ENCODE measurements at places on chromosomes 1 and 21.
A peak's percentile ranks its signal among the peaks of the same experiment; 100 is the strongest.

DNA sequence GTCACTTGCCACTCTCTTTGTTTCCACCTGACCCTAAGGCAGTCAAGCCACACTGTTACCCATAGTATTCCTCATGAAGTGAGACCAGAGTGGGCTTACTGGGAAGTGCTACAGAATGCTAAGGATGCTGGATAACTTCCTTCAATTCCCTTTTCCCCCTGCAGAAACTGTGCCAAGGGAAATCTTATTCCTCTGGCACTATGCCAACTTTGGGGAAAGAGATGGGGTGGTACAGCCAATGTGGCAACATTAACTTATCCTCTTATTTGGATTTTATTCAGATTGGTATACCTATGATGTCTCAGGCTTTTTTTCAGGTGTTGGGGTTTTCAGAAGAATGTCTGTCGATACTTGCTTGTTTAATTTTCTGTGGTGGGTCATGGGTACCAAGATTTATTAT, 599.4 kb upstream of the PBX1 start:
- no peak for DNase-seq

DNA sequence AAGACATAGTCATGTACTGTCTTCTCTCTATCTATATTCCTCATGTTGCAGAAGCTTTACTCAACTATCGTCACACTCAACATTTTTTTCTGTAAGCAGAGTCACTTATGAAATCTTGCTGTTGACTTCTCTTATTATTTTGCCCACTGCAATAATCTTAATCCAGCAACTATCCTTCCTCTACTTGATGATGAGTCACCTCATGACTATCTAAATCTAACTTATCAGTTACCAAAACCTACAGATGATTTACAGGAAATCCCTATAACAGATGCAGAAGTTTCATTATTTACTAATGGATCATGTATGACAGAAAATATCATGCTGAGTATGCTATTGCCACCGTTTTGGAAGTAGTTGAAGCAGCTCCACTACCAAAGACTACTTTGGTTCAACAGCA, 378.9 kb downstream of the DUSP10 start:
- no peak for DNase-seq

GRCh38 chr1:155052439-155053395, 1.6 kb downstream of the ADAM15 start:
- DNase-seq: no peak

- no peak for DNase-seq
Observed at GRCh38 chr1:181079382-181079781, 9.1 kb upstream of the IER5 start.

GRCh38 chr21:16250273-16250672, 520.5 kb downstream of the USP25 start:
- no peak for DNase-seq

DNA sequence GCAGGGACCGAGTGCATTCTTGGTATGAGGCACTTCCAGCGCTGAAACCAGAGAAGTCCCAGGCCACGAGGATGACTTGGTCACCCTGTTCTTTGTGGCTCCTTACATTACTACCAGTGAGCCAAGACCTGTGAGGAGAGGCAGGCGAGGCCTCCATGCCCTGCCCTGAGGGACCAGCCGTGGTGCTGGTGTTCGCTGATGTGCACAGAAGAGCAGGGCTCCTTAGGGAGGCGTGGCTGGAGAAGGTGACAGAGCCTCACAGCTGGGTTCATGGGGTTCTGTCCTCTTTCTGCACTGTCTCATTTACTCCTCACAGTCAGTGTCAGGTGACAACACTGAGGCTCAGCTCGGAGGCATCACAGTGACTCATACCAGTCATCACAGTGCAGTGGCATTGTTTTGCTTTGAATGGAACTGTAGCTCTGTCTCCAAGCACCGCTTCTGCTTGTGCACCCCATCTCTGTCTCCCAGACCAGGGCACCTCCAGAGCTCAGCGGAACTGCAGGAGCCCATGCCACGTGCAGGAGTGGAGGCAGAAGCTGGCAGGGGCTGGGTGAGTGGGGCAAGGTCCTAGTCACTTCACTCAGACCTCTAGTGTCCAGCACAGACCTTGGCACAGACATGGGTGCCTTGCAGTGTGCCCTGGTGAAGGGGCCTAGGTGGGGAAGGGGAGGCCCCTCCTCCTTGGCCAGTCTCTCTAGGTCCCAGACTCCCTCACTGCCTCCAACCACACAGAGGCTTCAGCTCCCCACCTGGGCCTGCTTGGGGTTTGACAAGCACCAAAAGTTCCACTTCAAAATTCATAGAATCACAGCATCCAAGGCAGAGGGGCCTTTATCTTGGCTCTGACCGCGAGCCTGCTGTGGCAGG, 310.9 kb downstream of the MATN1 start:
- DNase-seq: no peak

GRCh38 chr1:64572222-64572900, 102.4 kb downstream of the CACHD1 start:
- no peak for DNase-seq

- peak; percentile 46 for DNase-seq
Observed at GRCh38 chr21:42532466-42533181, 19.0 kb downstream of the SLC37A1 start.

DNA sequence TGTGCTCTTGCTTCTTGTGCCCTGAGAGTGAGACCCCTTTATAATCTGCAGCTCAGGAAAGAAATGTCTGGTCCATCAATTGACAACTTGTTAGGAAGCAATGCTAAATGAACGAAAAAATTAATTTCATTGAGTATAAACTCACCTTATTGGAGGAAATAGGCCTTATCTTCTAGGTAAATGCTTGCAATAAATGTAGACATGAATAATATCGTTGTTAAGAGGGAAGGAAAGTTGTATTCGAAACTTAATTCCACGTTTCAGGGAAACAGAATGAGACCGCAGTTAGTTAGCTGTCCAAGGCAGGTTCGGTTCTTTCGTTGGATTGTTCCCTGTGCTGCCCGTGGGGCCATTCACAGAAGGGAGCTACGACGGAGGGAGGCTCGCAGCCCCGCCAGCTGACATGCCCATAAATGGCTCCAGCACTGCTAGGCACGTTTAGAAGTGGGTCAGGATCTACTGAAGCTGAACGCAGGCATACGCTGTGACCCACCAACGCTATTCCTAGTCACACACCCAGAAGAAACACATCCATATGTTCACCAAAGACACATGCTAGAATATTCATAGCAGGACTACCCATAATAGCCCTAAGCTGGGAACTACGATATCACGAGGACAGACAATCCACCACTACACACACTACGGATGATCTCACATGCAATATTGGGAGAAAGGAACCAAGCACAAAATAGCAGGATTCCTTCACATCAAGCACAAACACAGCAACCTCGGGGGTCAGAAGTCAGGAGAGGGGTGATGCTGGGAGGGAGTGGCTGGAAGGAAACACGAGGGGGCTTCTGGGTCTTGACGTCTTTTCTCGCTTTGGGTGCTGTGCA, 56.2 kb upstream of the LBR start:
- DNase-seq: no peak

DNA sequence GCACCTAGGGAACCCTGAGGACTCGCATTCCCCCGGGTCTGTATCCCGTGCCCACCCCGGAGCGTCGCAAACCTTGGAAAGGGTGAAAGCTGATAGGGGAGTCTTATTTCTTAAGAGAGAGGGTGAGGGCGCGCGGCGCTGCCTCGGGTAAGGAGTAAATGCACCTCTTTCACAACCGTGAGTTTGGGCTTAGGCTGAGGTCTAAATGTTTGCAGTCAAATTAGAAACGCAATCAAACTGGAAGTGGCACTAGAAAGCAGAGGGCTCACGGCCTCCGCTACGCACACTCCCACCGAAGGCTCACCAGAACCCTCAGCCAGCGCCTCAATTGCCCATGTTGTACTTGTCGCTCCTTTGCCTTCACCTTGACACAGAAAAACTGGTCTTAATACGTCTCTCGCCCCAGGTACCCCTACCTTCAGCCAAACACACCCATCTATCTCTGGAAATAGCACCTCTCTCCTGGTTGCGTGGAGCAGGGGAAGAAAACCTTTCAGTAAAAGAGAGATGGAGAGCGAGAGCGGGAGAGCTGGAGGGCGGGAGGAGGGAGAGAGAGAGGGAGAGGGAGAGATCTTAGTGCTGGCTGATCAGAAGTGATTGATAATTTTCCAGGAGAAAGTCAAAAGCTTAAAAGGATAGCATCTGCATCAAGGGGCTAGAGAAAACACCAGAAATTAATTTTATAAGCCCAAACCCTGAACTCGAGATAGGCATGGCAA, 1.7 kb upstream of the HLX start:
- DNase-seq: no peak

DNA sequence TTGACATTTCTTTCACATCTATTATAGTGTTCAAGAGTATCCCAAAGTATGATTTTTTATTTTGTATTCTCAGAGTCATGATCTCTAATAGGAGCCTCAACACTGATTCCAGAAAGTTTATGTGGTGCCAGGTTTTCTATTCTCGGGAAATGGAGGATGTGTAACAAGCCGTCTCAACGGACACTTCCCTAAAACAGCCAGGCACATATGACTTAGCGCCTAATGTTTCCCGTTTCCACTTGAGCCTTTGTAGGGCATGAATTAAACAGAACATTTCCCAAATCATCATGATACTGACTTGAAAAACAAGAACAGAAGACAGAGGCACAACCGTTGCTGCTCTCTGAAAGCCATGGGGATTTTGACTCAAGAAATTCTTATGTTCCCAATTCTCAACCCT, 8.0 kb downstream of the CYYR1 start:
- DNase-seq: no peak

DNA sequence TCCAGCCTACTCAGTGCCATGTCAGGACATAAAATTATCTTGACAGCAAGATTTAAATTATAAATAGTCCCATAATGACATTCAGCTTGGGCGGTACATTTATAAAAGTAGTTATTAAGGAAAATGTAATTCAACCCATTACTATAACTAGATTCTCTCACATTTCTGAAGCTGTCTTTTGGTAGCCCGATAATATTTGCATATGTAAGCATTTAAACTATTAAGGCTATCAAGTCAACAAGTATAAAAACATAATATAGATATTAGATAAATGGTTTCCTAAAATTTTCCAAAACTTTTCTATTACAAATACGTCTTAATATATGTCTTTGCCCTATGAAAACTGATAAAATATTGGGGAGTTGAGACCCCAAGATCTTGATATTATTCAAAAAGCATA, 21.6 kb upstream of the GPR52 start:
- DNase-seq: no peak

DNA sequence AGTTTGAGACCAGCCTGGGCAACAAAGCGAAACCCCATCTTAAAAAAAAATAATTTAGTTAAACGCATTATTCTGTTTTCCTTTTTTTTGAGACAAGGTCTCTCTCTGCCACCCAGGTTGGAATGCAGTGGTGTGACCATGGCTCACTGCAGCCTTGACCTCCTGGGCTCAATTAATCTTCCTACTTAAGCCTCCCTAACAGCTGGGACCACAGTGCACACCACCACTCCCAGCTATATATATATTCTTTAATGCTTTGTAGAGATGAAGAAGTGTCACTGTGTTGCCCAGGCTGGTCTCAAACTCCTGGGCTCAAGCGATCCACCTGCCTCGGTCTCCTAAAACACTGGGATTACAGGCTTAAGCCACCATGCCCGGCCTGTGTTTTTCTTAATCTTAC, 7.7 kb upstream of the KLF17 start:
- no peak for DNase-seq

DNA sequence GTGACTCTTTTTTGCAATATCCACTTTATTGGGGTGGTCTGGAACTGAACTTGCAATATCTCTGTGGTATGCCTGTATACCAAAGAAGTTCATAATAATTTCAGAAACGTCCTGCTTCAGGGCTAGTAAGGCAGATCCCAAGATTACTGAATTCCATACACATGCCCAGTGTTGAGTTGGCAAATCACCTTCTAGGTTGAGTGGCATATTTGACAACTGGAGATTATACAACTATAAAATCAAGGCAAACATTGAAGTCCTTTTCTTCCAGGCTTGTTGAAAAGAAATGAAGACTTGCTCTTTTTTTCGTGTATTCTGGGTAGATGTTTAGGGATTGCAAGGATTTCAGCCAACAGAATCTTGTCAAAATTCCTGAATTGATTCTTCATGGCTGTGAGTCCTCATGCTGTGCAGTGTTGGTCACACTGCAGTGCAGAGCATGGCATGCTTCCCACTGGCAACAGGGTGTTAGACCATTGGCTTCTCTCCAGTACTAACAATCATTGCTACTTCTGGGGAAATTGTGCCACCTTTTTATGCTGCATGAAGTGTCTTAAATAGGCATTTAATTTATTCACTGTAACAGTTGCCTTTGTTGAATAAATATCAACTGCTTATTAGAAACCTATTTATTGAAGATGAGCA, 367.1 kb upstream of the ADGRL4 start:
- DNase-seq: no peak

GRCh38 chr1:32933742-32934322, 30.8 kb downstream of the RNF19B start:
- DNase-seq: no peak

GRCh38 chr1:50969611-50970508, at the start of gene CDKN2C:
CDKN2C (plus strand) TSS chr1:50970245; CDS start chr1:50970369, 124 bp downstream.
- peak; percentile 67 for DNase-seq

GRCh38 chr21:14124266-14124665, 86.5 kb downstream of the LIPI start:
- DNase-seq: no peak

- no peak for DNase-seq
Observed at GRCh38 chr1:57674801-57675200, 250.9 kb upstream of the DAB1 start.

DNA sequence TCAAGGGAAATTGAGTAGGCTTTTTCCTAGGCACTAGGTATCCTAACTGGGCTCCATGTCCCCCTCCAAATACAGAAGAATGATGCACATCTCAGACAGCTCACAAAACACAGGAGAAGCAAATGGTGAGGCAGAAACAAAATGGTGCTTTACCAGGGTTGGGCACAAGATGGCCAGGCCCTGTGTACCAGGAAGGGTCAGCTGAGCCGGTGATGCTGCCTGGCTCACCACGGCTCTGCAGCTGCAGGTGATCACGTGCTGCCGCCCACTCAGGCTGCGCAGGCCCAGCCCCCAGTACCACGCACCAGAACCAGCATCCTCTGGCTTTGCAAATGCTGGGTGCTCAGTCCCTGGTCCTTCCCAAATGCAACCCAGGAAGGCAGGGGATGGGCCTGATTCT, 993 bp upstream of the DSCAM start:
- DNase-seq: no peak
